ENCODE measurements at places on chromosomes 13 and 19. TPM values are rescaled to one million over a fixed set of nuclear protein-coding genes. Genes with fewer than 3 reads are reported as not detected.

Gene ZSCAN4
- total RNA-seq, result not detected

Gene GARIN5A
- total RNA-seq, result 0.22 TPM

Gene ALOX5AP
- total RNA-seq, result 68.4 TPM

Gene ZNF880
- 16.8 TPM for total RNA-seq

Gene ZNF763
- total RNA-seq, result 1.5 TPM

Gene TGFBR3L
- 1.7 TPM for total RNA-seq

Gene PRODH2
- total RNA-seq, result not detected

Gene MBD3L2
- not detected for total RNA-seq

Gene UQCR11
- total RNA-seq, result 128 TPM

Gene TNFAIP8L1
- 18.3 TPM for total RNA-seq

Gene MTRF1
- 13.8 TPM for total RNA-seq
